ENCODE measurements at places on chromosomes 6 and 20. TPM values are rescaled to one million over a fixed set of nuclear protein-coding genes. Genes with fewer than 3 reads are reported as not detected.

Gene SLC22A23
- 5.8 TPM for total RNA-seq

Gene PKIB
- total RNA-seq = 0.22 TPM

Gene AGPAT4
- total RNA-seq = 9.2 TPM

Gene CNKSR3
- 9.1 TPM for total RNA-seq

Gene GSTA3
- total RNA-seq = not detected

Gene TMEM170B
- total RNA-seq = 9.6 TPM

Gene MAPK13
- 1.9 TPM for total RNA-seq

Gene DNAH8
- total RNA-seq = 0.07 TPM

Gene KCNK16
- total RNA-seq = not detected

Gene TMEM200A
- total RNA-seq = 2.6 TPM

Gene TSPYL4
- total RNA-seq = 16.8 TPM

Gene SLC35D3
- total RNA-seq = not detected

Gene CAGE1
- under 0.01 TPM for total RNA-seq

Gene RAE1
- 45.1 TPM for total RNA-seq

Gene TCF19
- 30.3 TPM for total RNA-seq

Gene SGK2
- 0.53 TPM for total RNA-seq

Gene IMPG1
- not detected for total RNA-seq

Measured in thoracic aorta endothelial cell (primary cell).